Panc1 (cell line): ENCODE measurements at places on chromosomes 6 and 20. TPM values are rescaled to one million over a fixed set of nuclear protein-coding genes. Genes with fewer than 3 reads are reported as not detected.
A peak's percentile ranks its signal among the peaks of the same experiment; 100 is the strongest.

Gene ARMC12
- 1.4 TPM for total RNA-seq

Gene MATN4
- 0.15 TPM for total RNA-seq

Gene SIRPA
- 2.4 TPM for total RNA-seq

Gene ZC2HC1B
- total RNA-seq = not detected

Gene ADIG
- not detected for total RNA-seq

DNA sequence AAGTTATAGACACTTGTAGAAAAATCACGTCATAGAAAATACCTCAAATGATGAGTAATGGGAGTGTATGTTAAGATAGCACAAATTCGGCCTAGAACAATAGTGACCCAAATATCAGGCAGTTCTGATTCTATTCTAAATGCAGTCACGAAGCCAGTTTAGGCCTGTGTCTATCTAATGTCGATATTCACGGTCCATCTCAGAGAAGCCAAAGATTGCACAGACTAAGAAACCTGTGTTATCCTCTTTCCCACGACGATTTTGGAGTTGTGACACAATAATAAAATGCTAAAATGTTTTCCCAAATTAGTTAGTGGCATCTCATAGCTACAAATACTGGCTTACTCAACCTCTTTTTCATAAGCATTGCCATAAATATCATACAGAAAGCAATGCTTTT, 4.0 kb downstream of the HIVEP2 start:
- no peak for DNase-seq

- no peak for DNase-seq
Measured at GRCh38 chr20:11429889-11430519, 487.7 kb upstream of the BTBD3 start.

- DNase-seq = no peak
Measured at GRCh38 chr6:35224720-35225119, 11.0 kb downstream of the SCUBE3 start.

- DNase-seq = peak; percentile 90
Measured at GRCh38 chr6:56749632-56750151, 107.0 kb upstream of the DST start.

GRCh38 chr20:35517125-35517524, 12.3 kb downstream of the C20orf173 start:
- DNase-seq = no peak

GRCh38 chr6:138849791-138850190, 53.9 kb downstream of the ECT2L start:
- DNase-seq = no peak
